ENCODE measurements at places on chromosomes 16 and 17.

DNA sequence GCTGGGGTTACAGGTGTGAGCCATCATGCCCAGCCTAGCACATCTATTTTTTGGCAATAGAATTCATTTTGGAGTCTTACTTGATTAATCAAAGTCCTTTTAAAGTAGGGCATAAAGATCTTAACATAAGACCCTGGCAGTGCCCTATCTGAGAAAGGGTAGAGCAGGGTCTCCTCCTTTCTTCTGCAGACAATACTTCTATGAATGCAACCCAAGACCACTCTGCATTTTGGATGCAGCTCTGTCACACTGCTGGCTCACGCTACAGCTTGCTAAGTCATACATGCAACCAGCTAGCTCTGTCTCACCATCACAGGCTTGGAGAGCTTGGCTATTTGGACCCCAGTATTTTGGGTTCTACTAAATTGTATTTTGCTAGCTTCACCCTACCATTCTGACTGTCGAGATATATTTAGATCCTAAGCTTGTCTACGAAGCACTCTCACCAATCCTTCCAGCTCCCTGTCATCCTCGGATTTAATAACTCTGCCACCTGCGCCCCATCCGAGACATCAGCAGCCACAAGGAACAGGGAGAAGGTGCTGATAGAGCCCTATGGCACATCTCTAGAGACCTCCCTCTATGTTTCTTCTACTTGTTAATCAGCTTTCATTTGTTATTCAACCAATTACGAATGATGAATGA is 45.1 kb downstream of the RBFOX3 start:
- DNase-seq, result no peak

GRCh38 chr16:74698222-74698621 is 2.4 kb downstream of the MLKL start:
- no peak for DNase-seq

DNA sequence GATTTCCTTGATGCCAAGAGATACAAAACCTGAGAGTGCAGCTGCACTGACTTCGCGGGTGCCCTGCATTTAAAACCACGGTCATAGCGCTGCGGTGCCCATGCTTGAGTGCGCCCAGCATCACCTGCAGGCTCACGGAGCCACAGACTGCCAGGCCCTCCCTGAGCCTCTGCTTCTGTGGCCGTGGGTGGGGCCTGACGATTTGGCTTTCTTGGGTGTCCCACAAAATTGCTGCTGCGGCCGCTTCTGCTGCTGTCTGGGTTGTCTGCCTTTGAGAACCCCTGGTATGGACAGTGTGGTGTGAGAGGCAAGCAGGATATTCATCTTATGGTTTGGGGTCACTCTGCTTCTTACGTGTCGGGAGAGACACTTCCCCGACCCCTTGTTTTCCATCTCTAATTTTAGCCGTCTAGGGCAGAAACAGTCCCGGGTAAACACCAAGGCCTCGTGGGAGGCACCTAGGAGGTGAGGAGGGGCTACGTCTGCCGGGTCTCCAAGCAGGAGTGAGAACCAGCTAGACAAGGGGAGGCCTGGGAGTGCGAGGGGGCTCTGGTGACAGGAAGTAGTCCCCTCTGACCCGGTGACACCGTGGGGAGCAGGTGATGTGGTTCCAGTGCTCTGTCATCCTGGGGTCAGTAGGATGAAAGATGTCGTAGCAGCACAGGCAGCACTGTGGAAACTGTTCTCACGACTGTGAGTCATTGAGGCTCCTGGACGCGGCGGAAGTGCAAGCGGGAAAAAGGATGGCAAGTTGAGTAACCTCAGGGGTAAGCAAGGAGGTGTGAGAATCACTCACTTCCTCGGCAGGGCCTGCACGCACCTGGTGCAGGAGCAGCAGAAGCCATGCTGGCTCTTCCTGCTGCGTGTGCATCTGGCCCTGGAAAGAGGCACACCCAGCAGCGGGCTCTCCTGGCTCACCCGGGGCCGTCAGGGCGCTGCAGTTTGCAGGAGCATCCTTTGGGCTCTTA is 176.3 kb downstream of the RPTOR start:
- DNase-seq, result no peak

- no peak for DNase-seq
Observed at GRCh38 chr17:78488156-78488555, 89.0 kb downstream of the DNAH17 start.

- DNase-seq, result no peak
Observed at GRCh38 chr17:42514867-42515266, 21.2 kb upstream of the NAGLU start.

GRCh38 chr16:66030036-66030435 is 336.5 kb upstream of the CDH5 start:
- DNase-seq, result no peak

DNA sequence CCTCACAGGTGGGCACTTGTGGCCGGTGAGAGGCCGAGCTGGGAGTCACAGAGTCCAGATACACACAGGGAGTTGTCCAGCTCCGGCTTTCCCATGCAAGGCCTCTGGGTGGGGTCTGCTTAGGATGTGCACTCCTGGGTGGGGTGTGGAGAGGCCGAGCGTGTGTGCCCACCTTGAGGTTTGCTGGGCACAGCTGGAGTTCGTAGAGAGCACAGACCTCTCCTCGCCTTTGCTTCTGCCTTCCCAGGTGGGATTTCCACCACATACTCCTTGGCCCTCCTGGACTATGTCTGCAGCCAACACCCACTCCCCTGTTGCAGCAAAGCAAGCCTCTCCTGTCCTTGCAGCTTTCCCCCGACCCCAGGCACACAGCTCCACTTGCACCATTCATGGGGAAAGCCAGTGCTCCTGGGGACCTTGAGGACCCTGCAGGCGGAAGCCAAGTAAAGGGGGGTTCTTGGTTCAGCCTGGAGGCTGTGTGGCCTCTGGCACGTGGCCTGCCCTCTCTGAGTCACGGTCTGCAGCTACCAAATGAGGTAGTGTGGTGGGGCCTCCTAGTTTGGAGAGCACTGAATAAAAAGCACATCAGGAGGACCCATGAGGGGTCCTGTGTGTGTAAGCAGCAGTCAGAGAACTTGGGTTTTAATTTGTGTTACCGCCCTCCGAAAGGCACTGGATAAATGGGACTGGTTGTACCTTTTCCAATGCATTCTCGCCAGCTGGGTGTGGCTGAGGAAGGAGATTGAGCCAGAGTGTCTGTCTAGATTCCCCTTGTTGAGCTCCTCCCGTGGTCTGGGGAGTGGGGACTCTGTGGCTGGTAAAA is 31.5 kb downstream of the MPRIP start:
- DNase-seq, result no peak

DNA sequence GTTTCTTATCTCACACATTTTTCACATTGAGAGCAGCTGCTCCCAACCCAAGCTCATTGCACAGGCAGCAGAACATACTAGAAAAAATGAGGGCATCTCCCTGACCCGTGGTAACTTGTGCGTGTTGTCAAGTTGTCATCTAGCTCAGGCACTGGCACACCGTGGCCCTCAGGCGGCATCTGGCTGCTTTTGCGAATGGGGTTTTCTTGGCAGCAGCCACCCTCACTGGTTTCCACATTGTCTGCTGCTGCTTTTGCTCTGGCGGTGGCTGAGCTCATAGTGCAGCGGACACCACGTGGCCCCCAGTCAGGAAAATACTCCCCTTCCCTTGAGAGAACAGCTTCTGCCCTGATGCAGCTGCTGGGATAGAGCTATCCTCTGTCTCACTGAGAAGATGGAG is 9.4 kb upstream of the TEDC2 start:
- no peak for DNase-seq

- DNase-seq, result no peak
Observed at GRCh38 chr17:73304438-73304837, 7.4 kb downstream of the CDC42EP4 start.

DNA sequence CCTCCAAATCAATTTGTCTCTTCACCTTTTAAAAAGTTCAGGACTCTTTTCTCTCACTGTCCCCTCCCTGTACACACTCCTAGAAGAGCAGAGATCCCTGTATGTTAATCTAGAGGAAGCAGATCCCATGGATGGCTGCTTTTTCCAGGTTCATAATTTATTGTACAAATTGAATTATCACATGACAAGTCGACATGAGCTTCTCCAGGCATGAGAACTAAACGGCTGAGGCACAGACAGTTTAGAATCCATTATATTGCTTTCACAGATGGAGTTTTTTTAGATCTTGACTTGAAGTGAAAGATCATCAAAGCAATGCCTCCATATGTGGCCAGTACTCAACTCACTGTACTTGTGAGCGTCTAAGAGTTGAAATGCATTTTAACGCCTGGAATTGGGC is 47.9 kb downstream of the RGS9 start:
- no peak for DNase-seq

DNA sequence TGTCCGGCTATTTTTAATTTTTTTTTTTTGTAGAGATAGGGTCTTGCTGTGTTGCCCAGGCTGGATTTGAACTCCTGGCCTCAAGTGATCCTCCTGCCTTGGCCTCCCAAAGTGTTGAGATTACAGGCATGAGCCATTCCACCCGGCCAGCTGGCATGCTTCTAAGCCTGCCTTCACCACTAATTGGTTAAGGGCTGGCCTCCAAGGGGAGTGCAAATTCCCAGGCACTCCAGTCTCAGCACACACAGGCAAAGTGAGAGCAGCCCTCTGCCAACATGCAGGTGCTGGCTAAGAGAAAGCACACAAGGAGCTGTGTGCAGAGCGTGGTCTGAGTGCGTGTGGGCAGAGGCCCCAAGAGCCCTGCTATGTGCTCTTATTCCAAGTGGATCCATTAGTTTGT is 149.8 kb upstream of the HS3ST2 start:
- DNase-seq, result no peak

All from vagina (tissue), 2 donors.